ENCODE measurements at places on chromosomes 5 and 9.
A peak's percentile ranks its signal among the peaks of the same experiment; 100 is the strongest.

GRCh38 chr9:121707477-121708424 lies 56.3 kb downstream of the DAB2IP start:
- peak; percentile 89 for DNase-seq

DNA sequence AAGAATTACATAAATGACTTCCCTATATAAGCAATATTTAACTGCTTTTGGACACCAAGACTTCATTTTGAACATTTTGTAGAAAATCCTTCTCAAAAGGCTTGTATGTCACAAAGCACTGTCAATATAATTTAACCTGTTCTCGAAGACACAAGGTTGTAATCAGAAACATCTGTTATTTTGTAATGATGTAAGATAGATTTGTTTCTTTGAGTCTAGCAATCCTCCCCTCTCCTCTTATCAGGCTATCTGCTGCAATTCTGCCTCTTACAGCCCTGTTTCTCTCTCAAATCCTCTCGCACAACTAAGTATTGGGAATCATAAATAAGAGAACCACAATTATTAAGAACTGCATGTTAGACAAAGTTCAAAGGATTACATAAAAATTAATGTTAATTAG lies 18.6 kb upstream of the TARS1 start:
- no peak for DNase-seq

GRCh38 chr5:115343855-115344254 lies 47.4 kb upstream of the CCDC112 start:
- DNase-seq, result no peak

DNA sequence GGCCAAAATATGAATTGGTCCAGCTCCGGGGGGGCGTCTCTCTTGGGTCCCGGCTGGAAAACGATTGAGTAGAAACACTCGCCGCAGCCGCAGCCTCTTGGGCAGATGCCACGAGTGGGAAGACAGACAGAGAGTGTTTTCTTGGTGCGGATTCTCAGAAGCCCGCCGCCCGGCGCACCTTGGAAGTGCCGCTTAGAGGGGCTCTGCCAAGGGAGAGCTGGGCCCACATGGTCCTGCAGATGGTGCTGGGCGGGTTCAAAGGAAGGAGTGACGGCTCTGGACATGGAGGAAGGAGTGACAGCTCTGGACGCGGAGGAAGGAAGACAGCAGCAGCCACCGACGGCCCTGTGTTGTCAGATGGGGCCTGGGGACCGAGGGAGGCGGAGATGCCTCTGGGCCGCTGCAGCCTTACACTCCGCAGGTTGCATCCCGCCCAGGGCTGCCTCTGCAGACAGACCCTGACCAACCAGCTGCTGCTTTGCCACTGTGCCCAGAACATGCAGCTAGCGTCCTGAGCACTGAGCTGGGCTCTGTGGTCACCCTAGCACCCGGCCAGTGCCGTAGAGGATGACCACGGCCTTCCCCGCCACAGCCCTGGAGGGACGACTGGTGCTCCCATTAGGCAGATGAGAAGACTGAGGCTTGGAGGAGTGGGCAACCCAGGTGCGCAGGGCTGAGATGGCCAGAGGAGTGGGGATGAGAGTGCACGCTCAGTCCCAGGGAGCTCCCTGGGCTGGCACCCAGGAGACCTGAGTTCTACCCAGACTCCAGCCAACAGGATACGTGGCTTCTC lies 20.8 kb upstream of the QRFP start:
- no peak for DNase-seq

DNA sequence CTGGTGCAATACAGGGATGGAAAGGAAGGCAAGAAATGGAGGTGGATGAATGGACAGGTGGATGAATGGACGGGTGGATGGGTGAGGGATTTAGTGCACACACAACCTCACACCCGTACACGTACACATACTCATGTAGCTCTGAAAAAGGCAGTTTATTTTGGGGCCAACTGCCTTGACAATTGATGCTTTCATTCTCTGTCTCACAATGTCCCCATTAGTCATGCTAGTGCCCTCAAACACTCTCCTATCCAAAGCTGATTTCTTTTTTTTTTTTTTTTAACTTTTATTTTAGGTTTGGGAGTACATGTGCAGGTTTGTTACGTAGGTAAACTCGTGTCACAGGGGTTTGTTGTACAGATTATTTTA lies 495.0 kb downstream of the DMAC1 start:
- DNase-seq, result no peak

DNA sequence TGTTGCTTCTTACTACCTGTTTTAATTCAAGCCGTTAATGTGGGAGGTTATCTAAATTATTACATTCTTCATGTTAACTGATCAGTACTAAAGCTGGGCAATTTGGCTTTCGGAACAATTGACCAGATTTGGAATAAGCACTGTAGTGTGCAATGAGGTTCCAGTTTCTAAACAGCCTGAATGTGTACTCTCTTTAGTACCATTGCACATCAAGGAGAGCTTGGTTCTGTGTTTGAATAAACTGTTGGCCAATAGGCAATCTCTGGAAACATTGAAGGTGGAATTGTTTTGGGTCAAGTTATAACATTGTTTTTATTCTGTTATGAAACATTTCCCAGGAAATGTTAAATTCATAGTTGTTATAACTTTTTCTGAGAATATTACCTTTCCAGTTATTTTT lies 105.2 kb downstream of the PBX3 start:
- no peak for DNase-seq

GRCh38 chr5:79859588-79859987 lies 131.5 kb downstream of the MTX3 start:
- DNase-seq, result no peak

GRCh38 chr5:37811866-37812265 lies 28.0 kb downstream of the GDNF start:
- no peak for DNase-seq

DNA sequence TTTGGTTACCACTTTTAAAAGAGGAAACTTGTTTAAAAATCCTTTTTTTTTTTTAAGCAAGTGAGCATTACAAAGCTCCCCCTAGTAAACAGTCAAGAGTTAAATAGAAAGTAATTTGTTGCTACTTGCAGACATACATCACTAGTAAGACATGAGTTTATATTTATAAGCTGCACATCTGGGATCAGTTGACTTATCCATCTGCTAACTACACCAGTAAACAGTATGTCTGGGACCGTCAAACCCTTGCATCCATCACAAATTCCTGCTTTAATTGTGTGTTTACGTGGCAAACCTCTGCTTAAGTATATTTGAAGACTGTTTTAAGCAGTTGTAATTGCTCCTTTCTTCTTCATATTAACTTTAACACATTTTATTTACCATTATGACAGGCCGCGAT lies 146.8 kb downstream of the EBF1 start:
- no peak for DNase-seq

GRCh38 chr9:93041108-93041802 lies 17.2 kb upstream of the SUSD3 start:
- DNase-seq, result no peak

DNA sequence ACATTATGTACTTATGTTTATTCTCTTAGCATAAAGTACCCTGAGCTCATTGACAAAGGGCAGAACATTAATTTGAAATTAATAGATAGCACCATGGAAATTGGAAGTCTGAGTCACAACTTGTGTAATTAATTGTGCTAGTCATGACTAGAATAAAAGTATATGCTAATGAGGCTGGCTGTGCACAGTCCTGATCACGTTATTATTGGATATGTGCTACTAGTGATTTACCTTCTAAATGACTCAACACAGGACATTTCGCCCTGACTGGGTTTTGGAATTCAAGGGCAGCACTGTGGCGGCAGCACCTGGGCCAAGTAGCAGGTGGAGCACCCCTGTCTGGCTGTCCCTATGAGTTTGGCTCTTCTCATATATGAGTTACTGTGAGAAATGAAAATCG lies 341.8 kb downstream of the ICE1 start:
- no peak for DNase-seq
